DMS153 (cell line): ENCODE measurements at places on chromosomes 2 and 18.

GRCh38 chr2:73307720-73308119, 14.4 kb upstream of the EGR4 start:
- peak; percentile 75 for DNase-seq

DNA sequence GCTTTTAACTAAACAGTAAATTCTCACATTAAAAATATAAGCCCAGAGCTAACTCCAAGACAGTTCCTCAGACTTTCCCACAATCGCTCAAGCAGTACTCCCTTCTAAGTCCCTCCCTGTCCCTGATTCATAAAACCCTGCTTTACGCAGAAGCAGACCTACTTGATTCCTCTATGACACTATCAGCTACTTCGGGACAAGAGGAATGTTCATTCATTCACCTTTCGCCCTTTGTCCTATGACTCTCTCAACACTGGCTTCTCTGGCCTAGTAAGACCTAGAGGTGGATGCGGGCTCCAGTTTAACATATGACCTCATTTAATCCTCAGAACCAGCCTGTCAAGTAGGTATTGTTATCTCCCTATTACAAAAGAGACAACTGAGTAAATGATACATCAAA, 10.2 kb downstream of the LPIN2 start:
- DNase-seq: no peak

- no peak for DNase-seq
Observed at GRCh38 chr2:49770919-49771318, 616.6 kb upstream of the FSHR start.

- no peak for DNase-seq
Observed at GRCh38 chr2:17762451-17762850, 8.5 kb downstream of the GEN1 start.

- no peak for DNase-seq
Observed at GRCh38 chr2:118032169-118033013, 18.5 kb upstream of the CCDC93 start.

DNA sequence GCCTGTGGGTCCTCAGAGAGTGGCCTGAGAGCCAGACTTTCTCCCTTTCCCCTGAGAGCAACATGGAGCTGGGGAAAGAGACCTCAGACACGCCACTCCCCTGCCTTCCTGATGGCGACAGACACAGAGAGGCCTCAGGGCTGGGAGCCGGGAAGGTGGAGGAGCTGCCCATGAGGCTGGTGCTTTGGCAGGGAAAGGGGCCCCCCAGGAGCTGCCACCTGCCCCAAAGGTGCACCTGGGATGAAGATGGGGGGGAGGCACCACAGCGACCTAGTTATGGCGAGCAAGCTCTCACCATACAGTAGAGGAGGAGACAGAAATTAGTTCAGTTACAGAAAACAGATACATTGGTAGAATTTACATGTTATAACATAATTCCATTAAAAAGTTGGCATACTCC, 80.7 kb upstream of the PXDN start:
- DNase-seq: no peak

DNA sequence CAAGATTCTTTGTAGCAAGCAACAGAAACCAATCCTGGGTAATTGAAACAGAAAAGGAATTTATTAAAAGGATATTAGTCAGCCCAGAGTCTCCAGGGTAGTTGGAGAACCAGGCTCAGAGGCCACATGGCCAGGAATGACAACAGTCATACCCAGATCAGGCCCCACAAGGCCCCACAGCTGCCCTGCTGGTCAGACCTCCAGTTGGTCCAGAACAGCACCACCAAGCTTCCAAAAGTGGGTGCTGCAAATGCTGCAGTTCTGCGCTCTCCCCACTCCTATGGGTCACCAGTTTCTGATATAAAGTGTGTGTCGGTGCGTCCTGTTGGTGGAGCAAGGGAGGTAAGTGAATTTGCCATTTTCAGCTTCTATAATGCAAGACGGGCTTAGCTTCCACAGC, 29.9 kb downstream of the KLHL29 start:
- DNase-seq: no peak

- DNase-seq: no peak
Observed at GRCh38 chr18:11668441-11669169, 20.5 kb upstream of the GNAL start.

DNA sequence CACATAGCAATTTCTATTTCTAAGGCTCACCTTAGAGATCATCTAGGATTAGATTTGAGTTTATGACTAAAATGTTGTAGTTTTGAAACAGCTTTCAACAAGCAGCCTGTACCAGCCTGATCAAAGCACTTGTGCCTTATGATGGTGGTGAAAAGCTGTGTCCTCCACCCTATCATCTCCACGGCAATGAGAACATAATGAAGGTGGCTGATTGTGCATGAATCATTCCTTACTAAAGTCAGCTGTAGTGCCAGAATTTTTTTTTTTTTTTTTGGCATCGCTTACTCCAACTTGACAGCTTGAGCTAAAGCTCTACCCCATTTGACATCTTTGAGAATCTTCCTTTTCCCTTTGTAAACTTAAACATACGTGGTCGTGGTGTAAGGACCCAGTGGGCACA, 86.0 kb downstream of the DCC start:
- peak; percentile 12 for DNase-seq

DNA sequence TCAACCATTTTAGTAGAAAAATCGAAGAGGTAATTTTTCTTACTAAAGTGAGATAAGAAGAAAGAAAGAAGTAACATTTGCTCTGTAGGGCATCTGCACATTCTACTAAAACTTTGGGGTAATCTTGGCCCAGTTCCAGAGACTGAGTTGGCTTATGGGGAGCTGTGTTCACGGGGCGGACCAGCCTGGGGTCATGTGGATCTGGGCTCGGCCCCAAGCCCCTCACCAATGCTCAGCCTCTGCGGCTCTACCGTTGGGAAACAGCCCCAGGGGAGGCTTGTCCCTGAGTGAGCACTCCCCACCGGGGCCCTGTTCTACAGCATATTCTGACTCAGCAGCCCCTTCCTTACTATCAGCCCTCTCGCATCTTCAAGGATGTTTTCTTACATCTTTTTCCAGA, 132.3 kb downstream of the RTP5 start:
- DNase-seq: no peak

DNA sequence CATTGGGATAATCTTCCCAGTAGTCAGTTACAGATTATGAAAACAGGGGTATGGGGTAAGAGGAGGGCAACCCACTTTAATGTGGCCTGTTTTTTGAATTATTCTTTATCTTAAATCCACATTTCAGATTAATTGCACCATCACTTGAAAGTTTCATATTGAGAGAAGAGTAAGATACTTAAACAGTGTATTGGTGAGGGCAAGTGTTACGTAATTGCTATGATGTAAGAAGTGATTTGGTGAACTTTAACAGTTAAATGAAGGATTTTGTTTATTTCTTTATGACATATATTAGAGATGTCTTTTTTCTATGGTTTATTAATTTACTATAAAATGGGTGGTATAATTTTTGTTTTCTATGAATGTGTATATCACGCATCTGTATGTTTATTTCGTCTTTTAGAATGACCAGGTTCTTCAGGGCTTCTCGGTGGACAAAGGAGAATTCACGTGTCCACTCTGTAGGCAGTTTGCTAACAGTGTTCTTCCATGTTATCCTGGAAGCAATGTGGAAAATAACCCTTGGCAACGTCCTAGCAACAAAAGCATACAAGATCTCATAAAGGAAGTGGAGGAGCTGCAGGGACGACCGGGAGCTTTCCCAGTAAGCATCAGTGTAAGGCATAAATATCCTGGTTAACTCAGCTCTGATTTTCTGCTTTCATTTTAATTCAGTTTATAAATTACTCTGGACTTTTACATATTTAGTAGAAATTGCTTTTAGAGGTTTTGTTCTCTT, 171.2 kb upstream of the MYO3B start:
- no peak for DNase-seq

DNA sequence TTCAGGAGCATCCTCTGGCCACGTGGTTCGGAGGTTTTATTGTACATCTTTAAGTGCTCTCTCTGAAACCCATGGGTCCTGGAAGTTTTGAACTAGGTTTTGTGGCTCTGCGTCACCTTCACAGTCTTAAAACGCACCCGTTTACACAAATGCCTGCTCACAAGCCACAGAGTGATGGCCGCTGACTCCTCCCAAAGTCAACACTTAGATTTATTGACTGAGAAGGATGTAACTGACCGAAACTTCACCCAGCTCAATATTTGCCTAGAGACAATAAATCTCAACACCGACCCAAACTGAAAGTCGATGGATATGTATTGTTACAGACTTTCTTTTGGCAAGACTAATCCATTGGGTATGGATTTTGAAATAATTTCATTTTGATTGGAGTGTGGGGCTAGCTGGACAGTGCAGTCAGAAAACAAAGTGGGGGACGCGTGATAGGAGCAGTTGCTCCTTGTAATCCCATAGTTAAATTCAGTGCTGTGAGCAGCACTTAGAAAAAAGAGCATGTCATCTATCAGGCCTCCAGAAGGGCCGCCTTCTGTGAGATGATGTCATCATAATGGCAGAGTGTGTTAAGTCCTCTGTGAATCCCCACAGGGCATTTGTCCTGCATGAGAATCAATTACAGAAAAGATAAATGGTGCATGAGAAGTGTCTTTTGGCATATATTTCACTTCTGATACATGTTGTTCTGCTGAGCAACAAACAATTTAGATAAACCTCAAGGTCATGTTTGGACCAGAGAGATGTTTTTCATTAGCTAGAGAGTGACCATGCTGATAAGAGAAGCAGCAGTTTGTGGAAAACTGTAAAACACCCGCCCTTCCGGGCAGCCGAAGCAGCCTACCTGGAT, 183.7 kb downstream of the INO80D start:
- peak; percentile 77 for DNase-seq

- no peak for DNase-seq
Observed at GRCh38 chr2:169110916-169111315, 41.6 kb downstream of the DHRS9 start.

DNA sequence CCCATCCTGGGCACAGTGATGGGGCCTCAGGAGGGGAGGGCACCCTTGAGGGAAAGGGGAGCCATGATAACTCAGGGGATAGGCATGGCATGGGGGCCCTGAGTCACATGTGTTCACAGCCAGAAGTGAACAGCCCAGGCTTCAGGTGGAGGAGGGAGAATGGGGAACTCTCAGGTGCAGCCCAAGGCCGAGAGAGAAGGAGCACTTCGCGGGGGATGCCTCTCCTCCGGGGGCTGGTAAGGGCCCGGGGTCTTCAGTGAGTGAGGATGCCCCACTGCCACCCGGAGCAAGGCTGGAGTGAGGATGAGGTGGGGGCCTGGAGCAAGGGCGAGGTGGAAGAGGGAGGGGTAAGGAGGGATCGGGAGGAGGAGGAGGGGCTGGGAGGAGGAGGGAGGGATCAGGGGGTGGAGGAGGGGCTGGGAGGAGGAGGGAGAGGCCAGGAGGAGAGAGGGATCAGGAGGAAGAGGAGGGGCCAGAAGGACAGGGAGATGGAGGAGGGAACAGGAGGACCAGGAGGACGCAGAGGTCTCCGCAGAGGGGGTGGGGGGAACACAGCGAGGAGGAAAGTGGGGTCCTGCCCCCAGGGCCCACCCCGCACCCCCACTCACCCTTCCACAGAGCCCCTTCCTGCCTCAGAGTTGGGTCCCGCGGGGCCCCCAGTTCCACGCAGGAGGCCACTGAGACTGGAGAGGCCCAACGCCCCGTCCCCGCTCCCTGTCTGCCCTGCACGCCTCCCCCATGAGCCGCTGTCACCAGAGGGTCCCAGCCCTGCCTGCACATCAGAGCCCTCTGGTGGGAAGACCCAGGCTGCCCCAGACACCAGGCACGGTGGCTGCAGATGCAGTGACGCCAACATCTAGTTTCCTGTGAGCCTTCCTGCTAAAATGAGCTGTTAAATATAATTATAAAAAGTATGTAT, 42.8 kb downstream of the RAMP1 start:
- no peak for DNase-seq

- DNase-seq: no peak
Observed at GRCh38 chr18:76398295-76398694, 96.7 kb downstream of the ZNF516 start.

- no peak for DNase-seq
Observed at GRCh38 chr2:23532391-23533337, 147.7 kb downstream of the KLHL29 start.

GRCh38 chr2:76953733-76954347, 568.3 kb downstream of the LRRTM4 start:
- DNase-seq: peak; percentile 57

DNA sequence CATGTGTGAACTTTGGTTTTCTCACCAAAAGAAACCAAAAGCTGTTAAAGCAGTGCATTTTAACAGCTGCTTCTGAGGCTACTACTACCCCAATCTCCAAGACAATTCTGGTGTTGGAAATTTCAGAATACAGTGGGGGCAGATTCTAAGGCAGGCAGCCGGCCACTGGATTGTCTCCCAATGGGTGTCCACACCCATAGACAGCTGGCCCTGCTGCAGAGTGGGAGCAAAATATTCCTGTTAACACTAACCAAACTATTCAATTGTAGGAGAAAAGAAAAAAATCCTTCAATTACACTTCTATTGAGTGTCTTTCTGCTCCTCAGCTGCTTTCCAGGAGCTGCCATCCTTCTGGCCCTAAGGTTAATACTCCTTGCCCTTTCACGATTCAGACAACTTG, 223.7 kb downstream of the ALK start:
- DNase-seq: no peak

- no peak for DNase-seq
Observed at GRCh38 chr2:215466097-215466909, 30.4 kb upstream of the FN1 start.

DNA sequence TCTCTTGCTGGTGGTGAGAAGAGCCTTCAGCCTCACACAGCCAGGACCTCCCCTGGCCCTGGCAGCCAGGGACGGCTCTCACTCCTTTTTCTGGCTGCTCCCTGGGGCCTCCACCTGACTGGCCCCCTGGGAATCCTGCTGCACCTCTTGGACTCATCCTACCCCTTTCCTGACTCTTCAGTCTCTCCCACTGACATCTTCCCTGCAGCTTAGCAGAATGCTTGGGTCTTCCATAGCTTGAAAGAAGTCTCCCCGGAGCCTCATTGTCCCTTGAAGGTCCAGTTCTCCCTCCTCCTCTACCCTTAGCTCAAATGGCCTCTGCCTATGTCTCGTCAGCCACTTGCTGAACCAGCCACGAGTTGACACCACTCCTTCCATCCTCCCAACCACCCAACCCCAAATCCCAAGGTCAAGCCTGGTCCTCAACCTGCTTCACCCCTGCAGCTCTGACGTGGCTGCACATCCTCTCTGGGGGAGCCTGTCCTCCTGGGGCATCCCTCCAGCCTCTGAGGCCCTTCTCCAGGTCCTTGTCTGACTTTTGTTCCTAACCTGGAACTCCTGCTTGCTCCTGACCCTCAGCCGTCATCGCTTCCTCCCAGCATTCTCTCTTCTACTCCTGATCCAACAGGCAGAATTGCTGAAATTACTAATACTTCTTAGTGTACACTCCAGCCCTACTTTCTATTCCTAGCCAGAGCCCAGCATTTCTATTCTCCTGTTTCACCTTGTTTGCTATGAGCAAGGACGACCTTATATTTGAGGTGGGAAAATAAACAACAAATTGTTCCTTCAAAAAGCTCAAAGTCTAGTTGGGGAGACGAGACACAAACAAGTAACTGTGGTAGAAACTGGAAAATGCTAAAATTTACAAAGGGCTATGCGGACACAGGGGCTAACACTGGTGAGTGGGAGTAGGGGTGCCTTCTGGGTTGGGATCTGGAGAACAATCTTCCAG, 68.7 kb upstream of the MGAT4A start:
- DNase-seq: no peak

- DNase-seq: no peak
Observed at GRCh38 chr2:106038601-106039375, 155.3 kb downstream of the UXS1 start.

GRCh38 chr2:179307616-179308371, 43.2 kb upstream of the SESTD1 start:
- DNase-seq: no peak

GRCh38 chr2:134107402-134107801, 146.5 kb upstream of the MGAT5 start:
- DNase-seq: no peak
